ENCODE measurements at places on chromosomes 12 and 14.
A peak's percentile ranks its signal among the peaks of the same experiment; 100 is the strongest.

DNA sequence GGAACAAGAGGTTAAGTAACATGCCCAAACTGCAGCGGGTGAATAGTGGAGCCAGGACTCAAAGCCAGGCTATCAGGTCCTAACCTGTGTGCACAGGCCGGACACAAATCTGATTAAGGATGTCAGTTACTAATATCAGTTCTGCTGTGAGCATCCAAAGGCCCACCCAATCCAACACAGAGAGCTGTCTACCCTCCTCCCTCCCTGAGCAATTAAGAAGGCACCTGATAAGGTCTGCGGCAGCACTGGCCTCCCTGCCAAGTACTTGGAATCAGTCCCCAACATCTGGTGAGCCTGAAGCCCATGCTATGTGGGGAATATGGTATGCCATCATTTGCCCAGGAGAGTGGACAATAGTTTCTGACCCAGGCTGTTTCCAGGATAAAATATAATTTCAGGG lies 3.9 kb downstream of the HEBP1 start:
- DNase-seq = no peak

- DNase-seq = no peak
Measured at GRCh38 chr12:46267825-46268582, 839 bp downstream of the SLC38A1 start.

GRCh38 chr14:50083467-50084337 lies 32.7 kb downstream of the VCPKMT start:
- DNase-seq = no peak

GRCh38 chr12:57845478-57846284 lies 848 bp downstream of the CTDSP2 start:
- DNase-seq = peak; percentile 65

DNA sequence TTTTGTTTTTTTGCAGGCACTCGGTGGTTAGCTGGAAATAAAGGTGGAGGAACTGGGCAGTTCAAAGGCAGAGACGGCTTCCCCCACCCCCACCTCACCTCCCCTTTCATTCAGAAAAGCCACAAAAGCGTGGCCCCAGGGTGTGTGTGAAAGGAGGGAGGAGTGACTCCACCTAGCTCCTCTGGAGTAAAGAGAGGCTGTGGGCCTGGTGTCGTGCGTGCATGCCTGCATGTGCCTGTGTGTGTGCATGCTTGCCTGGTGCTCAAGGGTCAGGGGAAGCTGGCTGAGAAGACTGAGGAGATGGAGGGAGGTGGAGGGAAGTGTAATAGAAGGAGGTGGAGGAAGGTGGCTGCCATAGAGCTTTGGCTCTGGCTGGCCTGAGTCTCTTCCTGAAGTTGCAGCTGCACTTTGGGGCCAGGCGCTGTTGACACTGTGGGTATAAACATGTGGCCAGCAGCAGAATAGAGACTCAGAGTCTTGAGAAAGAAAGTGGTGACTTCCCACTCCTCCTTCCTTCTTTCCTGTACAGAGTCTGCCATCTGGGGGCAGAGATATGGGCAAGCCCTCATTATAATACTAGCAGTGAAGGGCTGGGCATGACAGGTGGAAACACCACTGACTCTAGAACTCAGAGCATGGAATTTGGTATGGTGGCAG lies 36.9 kb upstream of the SINHCAF start:
- DNase-seq = no peak

GRCh38 chr14:90630171-90630806 lies 185.9 kb downstream of the TTC7B start:
- DNase-seq = no peak

DNA sequence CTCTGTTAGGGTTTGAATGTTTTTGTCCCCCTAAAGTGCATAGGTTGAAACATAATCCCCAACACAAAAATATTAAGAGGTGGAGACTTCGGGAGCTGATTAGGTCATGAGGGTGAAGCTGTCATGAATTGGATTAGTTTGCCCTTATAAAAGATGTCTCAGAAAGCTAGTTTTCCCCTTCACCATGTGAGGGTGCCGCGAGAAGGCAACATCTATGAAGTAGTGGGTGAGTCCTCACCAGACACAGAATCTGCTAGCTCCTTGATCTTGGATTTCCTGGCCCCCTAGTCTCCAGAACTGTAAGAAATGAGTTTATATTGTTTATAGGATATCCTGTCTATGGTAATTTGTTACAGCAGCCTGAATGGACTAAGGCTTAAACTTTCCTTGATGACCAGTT lies 301.5 kb upstream of the ATP2B1 start:
- DNase-seq = no peak

DNA sequence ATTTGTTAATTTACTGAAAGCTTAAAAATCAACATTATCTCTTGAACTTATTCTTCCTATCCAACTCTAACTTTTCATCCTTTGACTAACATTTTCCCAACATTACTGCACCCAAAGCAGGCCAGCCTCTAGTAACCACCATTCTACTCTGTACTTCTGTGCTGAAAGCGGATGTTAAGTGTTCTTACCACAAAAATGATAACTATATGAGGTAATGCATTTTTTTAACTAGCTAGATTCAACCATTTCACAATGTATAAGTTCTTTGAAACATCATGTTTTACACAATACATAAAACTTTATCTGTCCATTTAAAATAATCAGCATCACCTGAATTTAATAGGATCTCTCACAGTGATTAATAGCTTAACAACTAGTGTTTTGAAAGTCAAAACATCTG lies 468.5 kb upstream of the MGAT4C start:
- DNase-seq = no peak

DNA sequence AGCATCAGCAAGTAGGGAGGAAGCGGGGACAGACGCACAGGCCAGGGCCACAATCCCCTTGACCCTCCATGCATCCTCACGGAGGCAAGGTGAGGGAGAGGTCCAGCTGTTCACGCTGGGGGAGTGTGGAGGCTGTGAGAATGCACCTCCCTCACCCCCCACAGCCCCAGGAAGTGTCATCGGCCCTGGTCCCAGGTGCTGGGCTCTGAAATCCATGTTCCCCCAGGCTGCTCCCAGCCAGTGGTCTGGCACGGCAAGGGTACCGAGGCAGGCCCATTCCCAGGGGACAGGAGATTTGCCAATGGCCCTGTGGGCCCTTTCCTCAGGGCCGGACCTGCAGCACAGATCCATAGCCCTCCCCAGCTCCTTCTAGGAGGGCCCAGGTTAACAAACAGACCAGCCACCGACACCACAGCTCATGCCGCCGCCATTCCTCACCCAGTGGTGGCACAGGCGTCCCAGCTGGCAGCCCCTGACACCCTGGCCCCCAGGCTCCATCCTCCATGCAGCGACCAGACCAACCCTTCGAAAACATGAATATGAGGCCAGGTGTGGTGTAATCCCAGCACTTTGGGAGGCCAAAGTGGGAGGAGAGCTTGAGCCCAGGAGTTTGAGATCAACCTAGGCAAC lies 21.9 kb upstream of the EIF5 start:
- DNase-seq = no peak

GRCh38 chr12:49909356-49909755 lies 5.7 kb upstream of the FAIM2 start:
- no peak for DNase-seq

DNA sequence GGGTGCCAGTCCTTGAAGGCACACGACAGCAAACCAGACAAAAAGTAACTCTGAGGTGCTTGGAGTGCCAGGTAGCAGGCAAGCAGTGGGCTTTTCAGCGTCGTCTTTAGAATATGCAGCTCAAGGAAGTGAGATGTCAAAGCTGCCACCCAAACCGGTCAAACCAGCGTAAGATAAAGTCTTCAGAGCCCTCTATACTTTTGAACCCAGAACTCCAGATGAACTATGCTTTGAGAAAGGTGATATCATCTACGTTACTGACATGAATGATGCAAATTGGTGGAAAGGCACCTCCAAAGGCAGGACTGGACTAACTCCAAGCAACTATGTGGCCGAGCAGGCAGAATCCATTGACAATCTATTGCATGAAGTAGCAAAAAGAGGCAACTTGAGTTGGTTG lies 95.9 kb downstream of the TBX3 start:
- DNase-seq = no peak

- DNase-seq = peak; percentile 32
Measured at GRCh38 chr14:100892496-100893227, 10.9 kb downstream of the RTL1 start.

GRCh38 chr12:47967461-47968321 lies 4.3 kb downstream of the TMEM106C start:
- no peak for DNase-seq

DNA sequence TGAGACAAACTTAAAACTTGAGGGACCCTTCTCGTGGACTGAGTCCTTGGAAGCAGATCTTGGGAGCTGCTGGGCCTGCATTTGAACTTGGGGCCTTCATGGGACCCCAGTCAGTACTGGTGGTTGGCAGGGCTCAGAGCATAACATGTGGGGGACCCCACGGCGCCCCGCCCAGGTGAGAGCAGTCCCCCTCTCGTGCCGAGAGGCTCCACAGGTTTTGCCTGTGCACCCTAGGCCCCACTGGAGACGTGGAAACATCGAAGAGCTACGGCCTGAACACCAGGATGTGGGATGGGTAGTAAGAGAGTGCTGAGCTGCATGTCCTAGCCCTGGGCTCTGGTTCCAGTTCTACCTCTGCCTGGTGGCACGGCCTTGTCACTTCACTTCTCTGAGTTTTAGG lies 84.1 kb downstream of the CACNA1C start:
- DNase-seq = no peak

- DNase-seq = no peak
Measured at GRCh38 chr14:37384870-37385596, 187.3 kb downstream of the MIPOL1 start.

GRCh38 chr12:69341328-69341727 lies 6.9 kb upstream of the LYZ start:
- DNase-seq = no peak

- DNase-seq = no peak
Measured at GRCh38 chr14:79395061-79395460, 816.2 kb downstream of the DIO2 start.

GRCh38 chr12:131223791-131224225 lies 270.1 kb downstream of the ADGRD1 start:
- no peak for DNase-seq

GRCh38 chr12:68422956-68423574 lies 90.9 kb upstream of the MDM1 start:
- no peak for DNase-seq

DNA sequence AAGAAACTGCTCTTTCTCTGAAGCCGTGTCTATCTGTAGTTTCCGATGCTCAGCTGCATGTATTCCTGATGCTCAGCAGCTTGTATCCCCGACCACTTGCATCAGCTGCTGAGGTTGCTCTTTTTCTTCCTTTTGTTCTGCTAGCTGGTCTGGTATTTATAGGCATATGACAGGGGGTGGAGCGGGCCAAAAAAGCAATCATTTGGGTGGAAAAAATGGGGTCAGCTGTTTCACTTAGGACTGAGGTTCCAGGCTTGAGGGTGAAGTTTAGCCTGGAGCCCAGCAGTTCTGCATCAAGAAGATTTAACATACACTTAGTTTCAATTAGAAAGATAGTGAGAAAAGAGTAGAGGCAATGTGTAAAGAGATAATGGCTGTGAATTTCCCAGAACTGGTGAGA lies 23.6 kb upstream of the AMN1 start:
- DNase-seq = no peak

- no peak for DNase-seq
Measured at GRCh38 chr14:74846168-74846567, 29.8 kb downstream of the PROX2 start.

DNA sequence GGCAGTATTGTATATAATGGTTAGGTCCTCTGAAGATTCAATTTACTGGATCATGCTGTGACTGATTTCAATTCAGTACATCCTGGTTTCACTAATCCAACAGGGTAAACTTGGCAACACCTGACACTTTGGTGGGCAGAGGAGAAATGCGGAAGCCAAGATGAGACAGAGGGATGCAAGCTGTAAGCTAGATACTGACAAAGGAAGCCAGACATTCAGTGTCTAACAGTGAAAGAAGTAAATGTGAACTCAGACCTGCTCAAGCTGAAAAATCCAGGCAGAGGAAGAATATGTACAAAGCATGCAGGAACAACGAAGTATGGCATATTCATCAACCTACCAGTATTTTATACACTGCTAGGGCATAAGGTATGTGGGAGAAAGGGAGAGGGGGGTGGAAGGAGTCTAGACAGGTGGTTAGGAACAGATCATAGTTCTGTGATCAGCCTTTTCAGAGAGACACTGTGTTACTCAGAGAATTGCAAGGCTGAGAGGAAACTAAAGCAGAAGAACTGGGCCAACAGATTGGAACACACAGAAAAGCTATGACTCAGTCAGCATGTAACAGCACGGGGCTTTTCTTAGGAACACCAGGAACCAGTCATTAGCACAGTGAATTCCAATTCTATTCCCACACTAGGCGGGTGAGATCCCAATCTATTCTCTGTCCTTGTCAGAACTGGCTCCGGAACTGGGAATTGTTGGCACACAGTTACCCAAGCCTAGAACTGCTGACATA lies 40.3 kb downstream of the NELL2 start:
- DNase-seq = peak; percentile 41

GRCh38 chr12:1391722-1392121 lies 202.7 kb downstream of the FBXL14 start:
- no peak for DNase-seq

GRCh38 chr14:99938376-99938775 lies 126.8 kb upstream of the EVL start:
- no peak for DNase-seq

- DNase-seq = no peak
Measured at GRCh38 chr12:102033991-102034745, 27.6 kb downstream of the WASHC3 start.

GRCh38 chr12:123391546-123392343 lies 7.8 kb downstream of the KMT5A start:
- no peak for DNase-seq

- no peak for DNase-seq
Measured at GRCh38 chr14:25041898-25042297, 8.0 kb downstream of the STXBP6 start.

DNA sequence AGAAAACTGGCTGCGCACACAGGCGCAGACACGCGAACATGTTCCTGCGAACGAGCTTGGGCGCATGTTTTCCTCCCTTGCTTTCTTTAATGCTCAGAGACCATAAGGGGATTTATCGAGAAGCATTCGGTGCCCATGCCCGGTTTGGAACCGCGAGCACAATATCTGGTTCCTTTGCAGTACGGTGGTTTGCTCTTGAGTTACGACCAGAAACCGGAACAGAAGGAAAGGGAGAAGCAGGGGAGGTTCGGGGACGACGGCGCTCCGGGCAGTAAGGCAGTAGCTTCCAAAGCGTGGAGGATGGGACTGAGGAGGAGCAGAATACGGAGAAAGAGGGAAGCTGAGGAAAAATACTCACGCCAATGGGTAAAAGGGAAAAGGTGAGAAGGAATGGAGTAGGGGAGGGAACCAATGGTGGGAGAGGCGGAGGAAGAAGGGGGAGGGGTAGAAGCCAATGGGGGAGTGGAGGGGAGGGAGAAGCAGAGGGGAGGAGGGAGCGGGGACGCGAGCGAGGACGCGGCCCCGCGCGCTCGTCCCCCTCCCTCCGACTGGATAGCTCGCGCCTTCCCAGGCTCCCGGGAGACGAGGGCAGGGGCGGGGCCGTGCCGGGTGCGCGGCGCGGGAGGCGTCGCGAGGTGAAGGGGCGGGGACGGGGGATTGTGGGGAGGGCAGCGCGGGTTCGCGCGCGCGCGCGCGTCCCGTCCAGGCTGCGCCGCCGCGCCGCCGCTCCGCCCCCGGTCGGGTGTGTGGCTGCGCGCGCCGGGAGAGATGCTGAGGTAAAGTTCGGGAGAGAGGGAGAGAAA lies 625 bp upstream of the ARHGAP5 start:
- peak; percentile 92 for DNase-seq

GRCh38 chr12:94768398-94769046 lies 118.2 kb upstream of the TMCC3 start:
- no peak for DNase-seq

GRCh38 chr12:5520831-5521230 lies 88.9 kb downstream of the NTF3 start:
- no peak for DNase-seq
